Progenitor cell of endocrine pancreas (in vitro differentiated cells): ENCODE measurements at places on chromosomes 13 and 19.

DNA sequence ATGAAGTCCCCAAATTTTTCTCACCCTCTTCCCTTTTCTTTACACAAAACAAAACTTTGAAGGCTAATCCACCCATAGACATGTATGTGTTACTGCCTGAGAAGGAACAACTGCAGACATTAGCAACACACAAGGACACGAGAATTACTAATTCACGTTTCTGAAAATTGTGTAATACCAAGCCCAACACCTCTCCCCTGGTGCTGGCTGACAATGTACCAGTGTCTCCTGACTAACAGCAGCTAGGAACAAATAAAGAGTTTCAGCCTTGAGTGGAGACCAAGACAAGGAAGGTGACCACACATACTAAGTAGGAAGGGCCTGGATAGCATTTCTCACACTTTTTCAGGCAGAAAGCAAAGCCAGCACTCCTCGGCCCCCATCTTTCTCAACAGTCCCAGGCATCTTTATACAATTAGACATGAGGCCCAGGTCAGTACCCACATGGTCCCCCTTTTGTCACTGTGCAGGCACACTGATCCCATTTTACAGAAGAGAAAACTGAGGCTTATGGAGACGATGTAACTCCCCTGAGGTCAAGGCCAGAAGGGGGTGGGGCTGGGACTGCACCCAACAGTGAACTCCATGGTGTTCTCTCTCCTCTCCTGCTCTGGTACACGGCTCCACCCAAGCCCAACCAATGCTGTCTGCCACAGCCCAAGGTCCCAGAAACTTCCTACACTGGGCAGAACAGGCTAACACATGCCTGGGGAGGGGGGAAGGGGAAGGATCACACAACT lies 8.7 kb downstream of the BRD4 start:
- no peak for DNase-seq

GRCh38 chr13:49258089-49258796 lies 10.5 kb downstream of the CDADC1 start:
- no peak for DNase-seq

DNA sequence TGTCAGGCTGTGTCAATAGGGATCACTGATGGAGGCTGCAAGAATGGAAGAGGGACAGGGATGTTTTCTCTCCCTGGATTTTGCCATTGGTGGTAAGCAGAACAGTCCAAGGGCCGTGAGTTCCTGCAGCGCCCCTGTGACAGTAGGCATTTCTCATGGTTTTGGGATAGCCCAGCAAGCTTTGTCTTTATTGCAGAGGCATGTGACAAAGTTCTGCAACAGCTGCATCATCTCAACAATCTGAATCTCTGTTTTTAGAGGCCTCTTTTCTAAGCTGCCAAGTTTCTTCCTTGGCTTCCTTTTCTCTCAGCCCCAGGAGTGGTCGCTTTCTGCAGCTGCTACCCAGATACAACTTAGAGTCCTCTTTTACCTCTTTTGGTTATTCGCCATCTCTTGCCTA lies 95.7 kb upstream of the TSHZ3 start:
- DNase-seq, result no peak

DNA sequence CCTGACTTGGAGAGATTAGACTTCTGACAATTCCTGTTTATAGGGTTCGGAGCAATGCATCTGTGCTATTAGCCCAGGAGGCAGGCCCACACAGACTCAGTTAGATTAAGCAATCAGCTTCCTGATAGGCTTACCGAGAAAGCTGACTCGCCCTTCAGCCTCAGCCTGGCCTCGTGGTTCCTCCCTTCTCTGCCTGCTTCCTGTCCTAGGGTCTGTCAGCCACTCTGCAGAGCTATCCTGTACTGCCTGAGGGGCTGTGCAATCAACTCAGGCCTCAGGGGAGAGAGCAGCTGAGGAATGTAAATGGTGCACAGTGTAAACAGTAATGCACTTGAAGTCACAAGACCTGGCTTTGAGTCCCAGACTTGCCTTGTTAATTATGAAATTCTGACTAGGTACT lies 30.7 kb downstream of the HTR2A start:
- DNase-seq, result peak; percentile 13

DNA sequence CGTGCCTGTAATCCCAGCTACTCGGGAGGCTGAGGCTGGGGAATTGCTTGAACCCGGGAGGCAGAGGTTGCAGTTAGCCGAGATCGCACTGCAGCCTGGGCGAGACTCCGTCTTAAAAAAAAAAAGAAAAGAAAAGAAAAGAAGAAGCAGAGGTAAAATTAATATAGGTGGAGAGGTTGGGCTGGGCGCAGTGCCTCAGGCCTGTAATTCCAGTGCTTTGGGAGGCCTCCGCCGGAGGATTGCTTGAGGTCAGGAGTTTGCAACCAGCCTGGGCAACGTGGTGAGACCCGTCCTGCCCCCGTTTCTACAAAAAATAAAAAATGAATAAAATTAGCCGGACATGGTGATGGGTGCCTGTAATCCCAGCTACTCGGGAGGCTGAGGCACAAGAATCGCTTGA lies 912 bp upstream of the TUBA3C start:
- no peak for DNase-seq

GRCh38 chr19:18428787-18429674 lies 8.9 kb downstream of the ISYNA1 start:
- peak; percentile 65 for DNase-seq

DNA sequence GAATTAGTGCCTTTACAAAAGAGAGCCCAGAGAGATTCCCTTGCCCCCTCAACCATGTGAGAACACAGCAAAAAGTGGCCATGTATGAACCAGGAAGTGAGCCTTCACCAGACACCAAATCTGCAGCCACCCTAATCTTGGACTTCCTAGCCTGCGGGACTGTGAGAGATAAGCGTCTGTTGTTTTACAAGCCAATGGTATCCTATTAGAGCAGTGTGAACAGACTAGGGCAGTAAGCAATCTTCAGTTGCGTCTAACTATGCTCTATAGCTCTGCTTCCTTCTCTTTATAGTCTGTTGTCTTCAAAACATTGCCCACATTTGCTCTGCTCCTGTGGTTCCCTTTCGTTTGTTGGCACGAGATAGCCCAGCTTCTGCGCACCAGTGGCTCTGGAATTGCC lies 109.5 kb upstream of the FNDC3A start:
- DNase-seq, result no peak

DNA sequence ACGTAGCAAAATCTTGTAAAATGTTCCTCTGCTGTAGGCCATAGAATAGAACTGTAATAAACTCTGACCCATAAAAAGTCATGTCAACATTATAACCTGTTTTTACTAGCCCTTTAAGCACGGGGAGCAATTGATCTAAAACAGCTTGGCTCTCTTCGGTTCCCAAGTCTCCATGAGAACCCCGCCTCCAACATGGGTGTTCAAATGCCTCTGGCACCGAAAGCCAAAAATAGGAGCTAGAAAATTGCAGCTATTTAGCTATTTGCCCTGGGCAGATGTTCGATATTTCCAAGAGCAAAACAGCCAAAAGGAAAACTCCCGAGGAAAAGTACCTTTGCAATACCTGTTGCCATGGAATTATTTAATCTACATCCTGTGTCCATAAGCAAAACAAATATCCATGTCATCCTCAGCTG lies 563.1 kb downstream of the EFNB2 start:
- no peak for DNase-seq

DNA sequence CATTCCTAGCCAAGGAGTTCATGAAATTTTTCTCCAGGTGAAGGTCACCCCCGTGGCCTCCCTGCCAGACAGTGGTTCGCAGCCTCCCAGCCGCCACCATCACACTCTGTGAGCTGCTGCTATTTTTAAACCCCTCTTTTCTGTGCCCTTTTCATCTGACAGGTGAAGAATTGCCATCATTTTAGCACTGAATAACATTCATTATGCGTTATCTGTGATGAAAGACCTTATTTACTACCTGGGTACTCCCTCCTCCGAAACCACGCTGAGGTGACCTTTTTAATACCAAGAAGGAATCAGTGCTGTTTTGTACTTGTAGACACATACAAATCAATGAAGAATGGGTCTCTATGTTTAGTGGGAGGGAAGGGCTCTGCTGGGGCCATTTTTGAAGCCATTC lies 148.9 kb upstream of the GPR12 start:
- DNase-seq, result no peak

GRCh38 chr19:50569938-50570540 lies 1.8 kb upstream of the LRRC4B start:
- no peak for DNase-seq

DNA sequence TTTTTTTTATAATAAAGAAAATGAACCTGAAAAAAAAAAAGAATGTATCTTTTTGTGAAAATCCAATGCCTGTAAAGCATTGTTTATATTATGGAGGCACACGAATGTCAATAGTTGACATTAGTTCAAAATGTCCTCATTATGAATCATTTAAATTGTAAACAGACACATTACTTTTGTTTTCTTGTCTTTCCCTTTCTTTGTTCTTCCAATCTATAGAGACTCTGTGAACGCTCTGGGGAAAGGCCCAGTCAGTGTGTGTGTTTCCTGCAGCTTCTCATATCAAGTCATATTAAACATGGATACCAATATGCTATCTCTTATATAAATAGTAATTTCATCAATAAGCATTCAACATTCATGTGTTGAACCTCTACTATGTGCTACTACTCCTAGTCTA lies 193.1 kb downstream of the KCTD12 start:
- no peak for DNase-seq

DNA sequence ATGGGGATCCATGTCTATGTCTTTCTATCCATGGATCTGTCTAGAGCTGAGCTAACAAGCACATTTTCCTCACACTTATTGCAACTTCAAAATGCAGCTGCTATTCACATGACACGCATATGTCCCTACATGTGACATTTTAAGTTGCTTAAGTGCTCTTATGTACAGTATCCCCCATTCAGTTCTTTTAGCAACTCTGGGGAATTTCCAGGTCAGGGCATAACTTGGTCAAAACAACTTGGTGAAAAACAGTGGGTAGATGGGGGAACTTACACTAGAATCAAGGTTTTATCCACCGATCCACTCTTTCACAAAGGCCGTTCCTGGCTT lies 73.0 kb downstream of the COL4A1 start:
- DNase-seq, result no peak

- DNase-seq, result no peak
Observed at GRCh38 chr19:41174297-41174928, 18.6 kb upstream of the CYP2S1 start.
